Kidney glomerular epithelial cell (primary cell): ENCODE measurements at places on chromosomes 12 and 14.

- DNase-seq: no peak
Measured at GRCh38 chr14:67919259-67920032, 99.9 kb downstream of the RAD51B start.

- DNase-seq: no peak
Measured at GRCh38 chr12:29208060-29208459, 59.0 kb downstream of the FAR2 start.

GRCh38 chr14:73526036-73526984 is 10.6 kb upstream of the ACOT1 start:
- DNase-seq: no peak

DNA sequence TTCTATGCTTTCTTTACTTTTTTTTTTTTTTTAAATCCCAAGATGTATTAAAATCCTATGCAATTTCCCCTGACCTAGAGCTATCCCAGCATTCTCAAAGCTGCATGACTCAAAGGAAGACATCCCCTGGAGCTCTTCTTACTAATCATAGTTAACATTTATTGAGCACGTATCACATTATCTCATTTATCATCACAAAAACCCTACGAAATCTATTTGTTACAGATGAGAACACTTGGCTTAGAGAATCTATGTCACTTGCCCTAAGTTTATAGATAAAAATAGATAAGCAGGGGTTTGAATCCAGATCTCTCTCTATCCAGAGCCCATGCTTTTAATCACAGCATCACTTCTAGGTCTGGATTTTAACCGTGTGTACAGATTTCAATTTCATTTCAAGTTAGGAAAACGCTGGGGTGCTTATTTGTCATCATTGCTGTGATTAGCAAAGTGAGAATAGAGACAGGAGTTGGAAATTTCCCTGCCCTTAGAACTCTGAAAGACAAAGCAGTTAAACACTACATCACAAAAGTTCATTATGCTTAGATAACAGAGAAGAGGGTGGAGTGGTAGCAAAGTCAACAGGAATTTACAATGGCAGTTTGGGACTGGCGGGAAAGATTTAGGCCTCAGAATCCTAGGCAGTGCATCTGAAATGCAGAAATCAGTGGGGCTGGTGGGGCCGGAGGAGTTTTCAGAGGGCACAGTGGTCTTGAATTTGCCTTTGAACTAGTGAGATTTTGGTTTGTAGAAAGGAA is 177.7 kb upstream of the FRMD6 start:
- DNase-seq: no peak

GRCh38 chr12:123142921-123143735 is 7.8 kb downstream of the PITPNM2 start:
- DNase-seq: no peak

DNA sequence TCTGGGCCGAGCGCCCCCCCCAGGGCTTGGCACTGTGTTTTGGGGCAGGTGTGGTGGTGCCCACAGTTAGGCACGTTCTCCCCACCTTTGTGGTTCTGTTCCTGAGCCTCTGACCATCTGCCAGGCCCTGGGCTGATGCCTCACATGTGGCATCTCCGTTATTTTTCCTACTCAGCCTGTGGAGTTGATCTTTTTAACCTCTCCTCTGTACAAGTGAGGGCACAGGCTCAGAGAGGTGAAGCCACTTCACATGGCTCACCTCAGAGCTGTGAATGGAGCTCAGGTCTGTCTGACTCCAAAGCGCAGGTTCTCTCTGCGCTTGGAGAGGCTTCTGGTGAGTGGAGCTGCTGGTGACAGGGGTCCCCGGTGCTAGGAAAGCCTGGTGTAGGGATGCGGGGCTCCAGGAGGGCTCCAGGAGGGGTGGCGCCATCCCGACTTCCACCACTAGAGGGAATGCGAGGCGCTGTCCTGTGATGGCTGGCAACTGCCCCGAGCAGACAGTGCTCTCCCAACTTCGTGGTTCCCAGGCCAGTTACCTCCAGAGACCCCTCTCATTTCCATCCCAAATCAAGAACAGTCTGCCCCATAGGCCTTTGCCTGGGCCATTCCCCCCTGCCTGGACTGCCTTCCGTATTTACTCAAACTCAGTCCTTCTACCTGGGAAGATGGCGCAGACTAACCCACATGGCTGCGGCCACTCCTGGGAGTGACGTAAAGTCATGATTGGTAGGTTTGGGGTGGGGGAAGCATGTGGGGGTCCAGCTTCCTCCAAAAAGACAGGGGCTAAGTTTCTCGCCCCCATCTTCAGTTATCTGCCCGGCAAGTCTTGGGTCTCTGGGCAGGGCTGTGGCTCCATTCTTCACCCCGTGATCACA is 9.9 kb downstream of the BCL7A start:
- peak; percentile 18 for DNase-seq

DNA sequence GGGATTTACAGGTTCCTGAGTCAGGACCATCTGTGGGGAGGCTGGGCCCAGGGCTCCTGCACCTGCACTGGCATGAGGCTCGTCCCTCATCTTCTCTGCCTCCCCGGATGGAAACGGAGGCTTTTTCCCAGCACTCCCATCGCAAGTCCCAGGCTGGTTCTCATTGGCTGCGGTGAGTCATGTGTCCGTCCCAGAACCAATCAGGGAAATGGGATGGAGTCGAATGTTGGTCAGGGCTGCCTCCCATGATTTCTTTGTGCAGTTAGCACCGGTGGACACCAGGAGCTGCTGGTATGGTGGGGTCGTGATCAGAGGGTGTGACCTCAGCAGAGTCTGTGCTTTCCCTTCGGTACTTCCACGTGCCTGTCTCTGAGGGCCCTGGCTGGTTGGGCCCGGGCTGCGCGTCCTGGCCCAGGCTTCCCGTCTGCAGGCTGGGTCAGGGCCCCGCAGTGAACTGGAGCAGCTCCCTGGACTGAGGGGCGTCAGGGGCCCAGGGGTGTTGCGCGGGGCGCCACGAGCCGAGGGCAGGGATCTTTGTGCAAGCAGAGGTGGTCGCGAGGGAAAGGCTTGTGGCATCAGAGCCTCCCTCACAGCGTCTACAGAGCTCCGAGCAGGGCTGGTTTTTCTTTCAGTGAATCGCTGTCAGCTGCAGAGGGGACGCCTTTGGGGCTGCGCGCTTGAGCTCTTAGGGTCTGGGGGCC is 168.1 kb downstream of the ADGRD1 start:
- DNase-seq: no peak

DNA sequence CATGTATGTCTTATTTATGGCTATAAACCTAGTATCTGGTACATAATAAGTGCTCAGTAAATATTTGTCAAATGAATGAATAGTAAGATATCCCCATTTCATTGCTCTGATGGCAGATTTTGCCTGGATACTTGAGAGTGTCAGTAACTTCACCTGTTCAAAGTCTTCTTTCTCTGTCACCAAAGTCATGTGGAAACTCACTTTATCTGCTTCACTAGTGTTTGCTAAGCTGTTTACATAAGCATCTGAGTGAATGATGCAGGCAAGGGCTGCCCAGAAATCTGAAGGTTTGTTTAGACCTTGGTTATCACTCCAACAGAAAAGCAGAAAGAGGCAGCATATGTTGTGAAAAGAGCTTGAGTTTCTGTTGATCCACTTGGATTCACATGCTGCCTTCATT is 4.3 kb downstream of the OR4E1 start:
- DNase-seq: no peak

DNA sequence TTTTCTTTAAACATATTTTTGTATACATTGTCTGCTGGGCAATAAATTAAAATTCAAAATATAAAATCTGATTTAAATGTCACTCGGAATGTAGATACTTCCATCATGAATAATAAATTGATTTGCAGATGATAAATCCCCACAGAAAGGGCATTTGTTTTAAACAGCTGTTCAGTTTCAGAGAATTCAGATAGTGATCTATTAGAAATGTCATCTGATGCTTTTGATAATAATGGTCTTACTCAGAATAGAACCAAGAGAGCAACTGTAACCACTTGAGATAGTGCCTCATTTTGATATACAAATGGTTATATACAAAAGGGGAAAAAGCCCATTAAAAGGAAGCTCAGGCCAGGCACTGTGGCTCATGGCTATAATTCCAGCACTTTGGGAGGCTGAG is 43.4 kb downstream of the CDK17 start:
- DNase-seq: no peak

- DNase-seq: peak; percentile 87
Measured at GRCh38 chr12:54142114-54142475, 46.7 kb downstream of the SMUG1 start.

DNA sequence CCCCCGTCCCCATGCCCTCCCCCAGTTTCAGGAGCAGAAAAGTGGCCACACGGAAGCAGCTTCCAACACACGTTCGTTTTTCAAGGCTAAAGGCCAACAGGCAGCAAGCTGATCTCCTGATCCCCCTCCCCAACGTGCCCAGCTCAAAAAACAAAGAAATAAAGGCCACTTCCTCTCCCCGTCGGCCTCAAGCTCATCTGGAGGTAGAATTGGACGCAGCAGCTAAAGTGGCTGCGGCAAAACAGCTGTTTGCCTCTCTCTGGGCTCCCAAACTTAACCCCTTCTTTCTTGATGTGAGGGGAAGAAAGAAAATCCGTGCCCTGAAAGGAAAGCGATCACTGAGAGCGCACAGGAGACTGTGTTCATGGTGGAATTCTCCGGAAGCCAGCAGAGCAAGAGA is 66.3 kb downstream of the SCARB1 start:
- DNase-seq: no peak

- peak; percentile 24 for DNase-seq
Measured at GRCh38 chr12:62332598-62332997, 72.4 kb downstream of the USP15 start.

- no peak for DNase-seq
Measured at GRCh38 chr12:41293011-41293410, 104.9 kb downstream of the PDZRN4 start.

DNA sequence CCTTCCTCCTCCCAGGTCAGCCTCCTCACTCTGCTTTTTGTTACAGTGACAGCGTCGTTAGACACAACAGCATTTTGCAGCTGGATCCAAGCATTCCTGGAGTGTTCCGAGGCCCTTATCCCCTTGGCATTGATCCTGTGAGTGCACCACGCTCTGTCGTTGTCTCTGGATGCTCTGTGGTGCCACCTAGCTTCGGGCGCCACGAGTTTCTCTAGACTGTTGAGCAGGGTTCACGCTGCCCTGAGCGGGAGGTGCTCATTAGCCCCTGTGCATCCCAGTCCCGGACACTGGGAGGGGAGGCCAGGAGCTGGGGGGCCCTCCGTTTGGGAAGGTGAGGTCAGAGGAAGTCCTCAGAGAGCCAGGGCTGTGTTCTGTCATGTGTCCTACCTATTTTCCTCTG is 17.3 kb upstream of the DNAH10 start:
- DNase-seq: no peak

GRCh38 chr14:98548071-98548686 is 723.8 kb downstream of the BCL11B start:
- DNase-seq: no peak

DNA sequence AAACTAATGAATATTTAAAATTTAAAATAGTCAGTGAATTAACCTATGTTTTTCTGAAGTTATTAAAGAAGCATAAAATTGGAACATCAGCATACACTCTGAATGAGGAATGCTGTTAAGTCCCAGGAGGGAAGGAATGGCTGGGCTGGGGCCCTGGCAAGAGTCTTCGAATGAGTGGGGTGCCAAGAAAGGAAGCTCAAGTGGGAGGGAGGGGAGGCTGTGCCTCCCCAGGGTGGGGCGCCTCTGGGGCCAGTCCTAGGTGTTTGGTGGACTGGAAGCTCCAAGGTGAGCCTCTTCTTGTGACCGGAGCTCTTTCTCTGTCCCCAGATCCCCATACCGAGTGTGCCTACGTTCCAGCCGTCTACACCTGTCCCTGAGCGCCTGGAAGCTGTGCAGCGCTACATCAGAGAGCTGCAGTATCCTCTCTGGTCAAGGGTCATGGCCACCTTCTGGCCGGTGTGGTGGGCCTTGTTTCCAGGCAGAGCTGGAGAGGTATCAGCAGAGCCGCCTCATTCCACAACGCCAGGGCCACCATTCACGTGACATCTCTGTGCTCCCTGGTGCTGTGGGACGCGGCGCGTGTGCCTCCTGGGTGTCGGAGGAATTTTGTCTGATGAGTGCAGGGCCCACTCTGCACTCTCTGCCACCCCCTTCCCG is 8.5 kb downstream of the VASH1 start:
- no peak for DNase-seq

GRCh38 chr14:49173765-49174373 is 412.3 kb downstream of the RPS29 start:
- DNase-seq: peak; percentile 70

- DNase-seq: no peak
Measured at GRCh38 chr12:64569923-64570691, 40.2 kb upstream of the RASSF3 start.

DNA sequence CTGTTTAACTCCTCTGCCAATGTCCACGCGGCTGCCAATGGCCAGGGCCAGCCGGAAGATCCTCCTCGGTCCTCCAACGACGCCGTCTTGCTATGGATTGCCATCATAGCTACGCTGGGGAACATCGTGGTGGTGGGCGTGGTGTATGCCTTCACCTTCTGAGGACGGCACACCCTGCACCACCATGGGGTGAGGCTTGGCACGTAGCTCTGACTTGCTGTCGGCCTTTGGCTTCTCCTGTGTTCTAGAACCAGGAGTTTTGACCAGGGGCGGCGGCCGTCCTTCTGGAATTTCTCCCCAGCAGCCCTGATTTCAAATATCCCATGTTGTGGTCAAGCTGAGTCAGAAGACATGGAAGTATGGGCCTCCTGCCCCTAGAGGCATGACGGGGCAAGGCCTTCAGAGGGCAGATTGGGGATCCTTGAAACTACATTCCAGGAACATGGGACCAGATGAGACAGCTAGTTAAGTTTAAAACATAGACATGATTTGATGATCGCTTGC is 47.5 kb downstream of the C14orf132 start:
- no peak for DNase-seq

GRCh38 chr12:19576506-19577280 is 137.4 kb downstream of the AEBP2 start:
- no peak for DNase-seq

- DNase-seq: no peak
Measured at GRCh38 chr12:67070307-67070600, 198.9 kb upstream of the CAND1 start.

GRCh38 chr14:68260121-68260520 is 440.5 kb downstream of the RAD51B start:
- no peak for DNase-seq

- DNase-seq: no peak
Measured at GRCh38 chr12:97397008-97397407, 65.6 kb upstream of the RMST start.

- no peak for DNase-seq
Measured at GRCh38 chr12:72203764-72204335, 68.3 kb upstream of the TRHDE start.

DNA sequence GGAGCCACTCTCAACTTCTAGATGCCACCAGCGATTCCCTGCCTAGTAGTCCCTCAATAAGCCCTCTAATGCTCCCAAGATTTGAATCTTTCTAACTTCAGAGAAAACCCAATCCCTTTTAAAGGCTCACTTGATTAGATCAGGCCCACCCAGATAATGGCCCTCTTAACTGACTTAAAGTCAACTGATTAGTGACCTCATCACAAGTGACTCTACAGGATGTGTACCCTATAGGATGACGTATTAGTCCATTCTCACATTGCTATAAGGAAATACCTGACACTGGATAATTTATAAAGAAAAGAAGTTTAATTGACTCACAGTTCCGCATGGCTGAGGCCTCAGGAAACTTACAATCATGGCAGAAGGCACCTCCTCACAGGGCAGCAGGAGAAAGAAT is 49.1 kb downstream of the ANKS1B start:
- DNase-seq: no peak
